Stimulated activated CD8-positive, alpha-beta memory T cell treated with anti-CD3 and anti-CD28 coated beads, Interleukin-15, amount 100 ng/mL, for 24 hours (primary cell): ENCODE measurements at places on chromosomes 2 and 18.

DNA sequence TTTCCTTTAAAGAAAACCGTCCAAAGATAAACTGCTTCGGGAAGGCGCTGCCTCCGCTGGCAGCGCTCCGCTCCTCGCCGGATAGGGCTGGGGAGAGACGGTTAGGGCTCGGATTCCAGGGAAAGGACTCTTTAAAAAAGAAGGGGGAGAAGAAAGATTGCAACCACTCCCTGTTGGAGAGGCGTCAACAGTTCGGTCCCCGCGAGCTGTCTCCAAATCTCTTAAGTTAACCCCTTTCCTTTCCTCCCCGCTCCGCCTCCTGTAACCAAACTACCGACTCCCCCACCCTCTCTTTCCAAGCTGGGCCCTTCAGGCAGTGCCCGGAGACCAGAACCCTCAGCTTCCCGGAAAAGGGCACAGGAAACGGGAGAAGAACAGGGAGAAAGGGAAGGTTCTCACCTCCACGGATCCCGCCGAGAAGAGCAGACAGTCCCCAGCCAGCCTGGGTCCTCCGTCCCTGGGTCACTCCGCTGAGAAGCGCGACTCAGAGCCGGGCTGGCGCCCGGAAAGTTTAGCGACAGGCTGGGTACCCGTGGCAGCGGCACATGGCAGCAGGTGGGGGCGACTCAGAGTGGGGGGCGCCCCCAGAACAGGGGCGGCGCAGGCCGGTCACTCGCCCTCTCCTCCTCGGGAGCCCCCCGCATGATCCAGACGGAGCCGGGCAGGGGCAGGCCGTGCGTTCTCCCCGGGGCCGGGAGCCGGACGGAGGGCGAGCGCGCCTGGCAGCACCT is 675 bp downstream of the FZD5 start:
- DNase-seq: no peak

- DNase-seq: no peak
Measured at GRCh38 chr2:189305291-189305943, 125.9 kb upstream of the COL5A2 start.

- DNase-seq: no peak
Measured at GRCh38 chr2:127860130-127860529, 2.2 kb upstream of the POLR2D start.

GRCh38 chr2:39994151-39994550 is 215.1 kb upstream of the THUMPD2 start:
- no peak for DNase-seq

GRCh38 chr2:88764850-88765153 is 73.3 kb downstream of the RPIA start:
- DNase-seq: no peak

- DNase-seq: peak; percentile 43
Measured at GRCh38 chr18:22930089-22930713, 2.9 kb upstream of the RBBP8 start.

DNA sequence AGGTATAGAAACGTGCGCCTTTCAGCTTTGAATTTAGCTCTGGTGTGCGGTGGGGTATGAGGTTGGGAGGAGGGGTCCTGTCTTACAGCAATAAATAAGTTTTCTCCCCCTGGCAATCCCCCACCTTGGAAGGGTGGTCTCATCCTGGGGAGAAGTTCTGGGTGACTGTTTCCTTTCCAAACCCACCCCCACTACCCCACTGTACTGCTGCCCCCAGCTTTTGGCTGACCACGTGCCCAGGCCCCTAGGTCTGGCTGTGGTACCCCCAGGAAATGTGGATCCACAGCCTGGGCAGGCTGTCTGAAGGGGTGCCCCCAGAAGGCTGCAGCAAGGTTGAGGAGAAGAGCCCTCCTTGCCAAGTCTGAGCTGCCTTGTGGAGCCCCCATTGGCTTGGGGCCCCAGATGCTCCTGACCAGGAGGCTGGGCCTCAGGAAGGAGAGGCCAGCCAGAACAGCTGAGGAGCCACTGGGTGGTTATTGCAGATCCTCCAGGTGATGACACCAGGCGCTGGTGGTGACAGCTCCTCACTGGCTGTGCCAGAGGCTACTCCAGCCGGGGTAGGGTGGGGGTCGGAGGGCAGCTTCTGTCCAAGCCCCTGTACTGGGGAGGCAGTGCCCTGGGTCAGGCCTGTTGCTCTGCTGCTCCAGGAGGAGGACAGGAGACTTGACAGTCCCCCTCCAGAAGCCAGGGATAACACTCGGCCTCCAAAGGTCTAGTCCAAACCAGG is 24.2 kb downstream of the CCT7 start:
- no peak for DNase-seq

GRCh38 chr2:44155666-44156446 is 12.8 kb upstream of the PPM1B start:
- DNase-seq: no peak

GRCh38 chr2:54864727-54865126 is 141.3 kb downstream of the EML6 start:
- DNase-seq: no peak

DNA sequence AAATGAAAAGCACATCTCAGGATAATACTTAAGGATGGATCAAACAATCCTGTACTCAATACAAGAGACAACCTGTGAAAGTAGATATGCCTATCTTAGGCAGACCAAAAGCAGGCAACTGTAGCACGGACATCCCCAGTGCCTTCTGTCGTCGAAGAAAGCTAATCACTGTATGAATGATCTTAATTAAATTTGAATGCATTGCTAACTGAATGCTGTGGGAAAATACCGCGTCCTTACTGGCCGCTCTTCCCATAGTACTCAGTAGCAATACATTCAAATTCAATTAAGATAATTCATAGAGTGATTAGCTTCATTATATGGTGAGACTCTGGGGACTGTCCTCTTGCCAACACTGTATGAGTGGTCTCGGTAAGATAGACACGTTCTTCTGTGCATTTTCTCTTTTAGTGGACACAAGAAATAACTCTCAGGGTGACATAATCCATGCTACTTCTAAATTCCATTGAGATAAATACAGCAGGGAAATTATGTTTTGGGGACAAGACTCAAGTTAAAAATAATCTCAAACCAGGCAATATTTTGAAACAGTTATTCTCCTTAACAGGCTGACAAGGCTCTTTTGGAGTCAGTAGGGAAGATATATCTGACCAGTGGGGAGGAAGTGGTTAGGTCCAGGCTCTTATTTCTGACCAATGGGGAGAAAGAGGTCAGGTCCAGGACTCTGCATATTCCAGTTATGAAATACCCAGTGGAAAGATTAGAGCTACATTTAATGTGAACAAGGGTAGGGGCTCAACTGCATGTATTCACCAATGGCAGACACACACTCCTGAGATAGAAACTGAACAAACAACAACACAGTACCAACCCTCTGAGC is 97.3 kb downstream of the DOCK10 start:
- DNase-seq: no peak
